Stimulated activated CD4-positive, alpha-beta T cell treated with anti-CD3 and anti-CD28 coated beads, TNF-alpha, amount 100 ng/mL, for 1 hour (primary cell): ENCODE measurements at places on chromosomes 6 and 20.

DNA sequence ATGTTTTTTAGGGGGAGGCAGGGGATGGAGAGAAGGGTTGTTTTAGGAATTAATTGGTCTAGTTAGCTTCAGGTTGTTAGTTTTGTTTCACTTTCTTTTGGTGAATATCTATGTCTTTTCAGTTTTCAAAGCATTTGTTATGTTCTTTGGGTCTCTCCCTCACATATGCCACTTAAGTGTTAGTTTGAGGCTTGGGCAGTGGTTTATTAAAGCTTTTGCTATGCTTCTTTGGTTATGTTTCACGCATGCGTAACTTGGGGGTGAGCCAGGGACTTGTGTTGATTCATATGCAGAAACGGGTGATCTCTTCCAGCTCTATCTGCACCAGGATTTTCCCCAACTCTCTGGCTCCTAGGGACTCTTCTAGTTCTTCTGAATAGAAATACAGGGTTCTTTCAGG is 11.4 kb upstream of the MMS22L start:
- DNase-seq = no peak

- no peak for DNase-seq
Observed at GRCh38 chr6:53514677-53515076, 30.2 kb downstream of the GCLC start.

- DNase-seq = no peak
Observed at GRCh38 chr20:49344975-49345374, 67.1 kb upstream of the ZNFX1 start.

GRCh38 chr6:149941583-149942460 is at the start of gene ULBP2:
Gene ULBP2, plus strand, starts transcription at chr6:149942014. Its CDS starts 59 bp downstream, at chr6:149942073.
- peak; percentile 67 for DNase-seq

GRCh38 chr6:137173501-137173900 is at the start of gene IL22RA2:
Gene IL22RA2, minus strand, starts transcription at chr6:137173644. Its CDS starts 11,895 bp downstream, at chr6:137161749.
- DNase-seq = no peak
